ENCODE measurements at places on chromosomes 3 and 15.

DNA sequence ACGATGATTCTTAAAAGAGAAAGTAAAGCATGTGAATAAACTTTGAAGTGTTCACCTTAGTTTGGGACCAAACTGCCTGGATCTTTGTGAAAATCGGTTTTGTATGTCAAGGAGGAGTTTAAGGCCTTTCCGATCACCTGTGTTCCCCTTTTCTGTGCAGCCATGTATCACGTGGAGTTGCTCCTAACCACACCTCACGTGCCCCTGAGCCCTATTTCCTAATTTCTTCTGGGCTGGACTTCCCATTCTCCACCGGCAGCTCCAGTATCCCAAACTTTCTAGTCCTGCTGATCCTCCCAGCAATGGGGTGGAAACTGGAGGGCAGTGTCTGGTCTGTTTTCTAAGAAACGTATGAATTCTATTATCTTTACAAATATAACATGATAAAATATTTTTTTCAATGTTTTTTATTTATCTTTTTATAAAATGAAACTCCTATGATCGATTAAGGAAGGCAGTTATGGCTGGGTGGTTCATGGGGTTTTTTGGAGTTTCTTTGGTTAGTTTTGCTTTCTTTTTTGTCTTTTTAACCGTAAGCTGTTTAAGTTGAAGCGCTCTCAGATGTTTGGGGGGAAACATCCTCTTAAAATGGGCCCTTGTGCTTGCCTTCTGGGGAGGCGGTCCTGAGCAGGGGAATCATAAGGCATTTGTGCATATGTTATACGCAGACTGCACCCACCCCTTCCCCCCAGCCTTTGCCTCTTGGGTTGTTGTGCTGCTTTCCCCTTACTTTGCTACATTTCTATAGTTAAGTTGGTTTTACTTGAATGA lies 43.6 kb upstream of the WWTR1 start:
- no peak for DNase-seq

GRCh38 chr3:42526616-42527367 lies 24.3 kb downstream of the VIPR1 start:
- no peak for DNase-seq

GRCh38 chr15:51757450-51757849 lies 6.1 kb downstream of the TMOD2 start:
- DNase-seq, result no peak

DNA sequence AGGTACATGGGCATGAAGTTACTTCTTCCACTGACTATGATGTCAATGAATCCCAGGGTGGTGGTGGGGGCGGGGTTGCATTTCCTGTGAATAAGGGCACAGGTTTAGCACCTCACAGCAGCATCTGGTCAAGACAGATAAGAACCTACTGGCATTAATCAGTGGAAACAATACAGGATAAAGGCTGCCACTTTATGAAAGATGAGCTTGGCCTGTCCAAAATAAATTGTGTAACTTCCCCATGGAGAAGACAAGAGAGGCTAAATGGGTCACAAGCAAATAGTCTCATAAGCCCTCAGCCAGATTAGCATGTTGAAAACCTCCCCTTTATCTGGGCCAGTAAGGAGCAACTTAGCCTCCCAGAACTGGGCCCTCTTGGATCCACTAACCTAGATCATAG lies 27.4 kb upstream of the PLSCR2 start:
- no peak for DNase-seq

DNA sequence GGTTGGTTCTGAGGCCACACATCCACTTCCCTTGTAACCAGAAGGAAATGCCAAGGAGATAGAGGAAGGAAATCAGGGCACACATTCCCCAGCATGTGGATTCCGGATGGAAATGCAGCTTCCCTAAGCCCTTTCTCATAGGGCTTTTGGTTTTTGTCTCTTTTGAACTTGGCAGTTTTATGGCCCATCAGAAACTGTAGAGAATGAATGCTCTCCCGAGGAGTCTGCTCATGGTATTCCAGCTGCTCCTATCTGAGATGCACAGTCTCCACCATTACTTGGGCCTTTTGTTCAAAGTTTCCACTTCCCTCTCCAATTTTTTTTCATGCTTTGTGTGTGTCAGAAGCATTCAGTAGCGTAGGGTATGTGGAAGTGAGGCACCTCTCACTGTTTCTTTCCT lies 21.2 kb downstream of the XYLB start:
- no peak for DNase-seq

- DNase-seq, result no peak
Observed at GRCh38 chr15:45425135-45425534, 46.8 kb upstream of the GATM start.

DNA sequence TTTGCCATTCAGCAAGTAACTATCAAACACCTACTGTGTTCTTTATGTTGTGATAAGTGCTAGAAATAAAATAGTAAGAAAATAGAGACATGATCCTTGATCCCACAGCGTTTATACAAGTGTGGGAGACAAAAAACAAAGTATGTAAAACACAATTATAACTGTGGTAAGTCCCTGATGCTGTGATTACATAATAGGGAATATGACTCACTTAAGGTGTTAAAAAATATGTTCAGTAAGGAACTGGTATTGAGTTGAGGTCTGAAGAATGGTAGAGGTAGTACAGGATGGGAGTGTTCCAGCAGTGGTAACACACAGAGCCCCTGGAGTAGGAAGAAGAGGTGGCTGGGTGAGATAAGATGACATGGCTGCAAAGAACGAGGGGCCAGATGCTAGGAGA lies 132.1 kb upstream of the TMC3 start:
- no peak for DNase-seq

DNA sequence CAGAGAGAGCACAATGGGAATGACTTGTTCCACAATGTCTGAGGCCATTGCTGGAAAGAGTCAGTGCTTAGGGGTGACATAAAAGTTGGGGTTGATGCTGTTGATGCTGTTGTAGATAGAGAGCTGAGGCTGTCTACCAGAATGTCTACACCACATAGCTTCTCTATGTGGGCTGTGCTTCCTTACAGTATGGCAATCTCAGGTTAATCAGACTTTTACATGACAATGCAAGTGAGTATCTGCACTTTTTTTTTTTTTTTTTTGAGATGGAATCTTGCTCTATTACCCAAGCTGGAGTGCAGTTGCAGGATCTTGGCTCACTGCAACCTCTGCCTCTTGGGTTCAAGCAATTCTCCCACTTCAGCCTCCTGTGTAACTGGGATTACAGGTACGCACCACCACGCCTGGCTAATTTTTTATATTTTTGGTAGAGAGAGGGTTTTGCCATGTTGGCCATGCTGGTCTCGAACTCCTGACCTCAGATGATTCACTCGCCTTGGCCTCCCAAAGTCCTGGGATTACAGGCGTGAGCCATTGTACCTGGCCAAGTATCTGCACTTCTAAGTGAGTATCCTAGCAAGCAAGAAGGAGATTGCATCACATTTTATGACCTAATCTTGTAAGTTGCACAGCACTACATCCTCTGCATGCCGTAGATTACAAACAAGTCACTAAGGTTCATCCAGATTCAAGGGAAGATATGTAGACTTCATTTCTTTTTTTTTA lies 28.7 kb downstream of the DLEC1 start:
- DNase-seq, result no peak

- no peak for DNase-seq
Observed at GRCh38 chr3:10561946-10562560, 56.7 kb upstream of the ATP2B2 start.

GRCh38 chr3:10142707-10143560 lies 1.4 kb downstream of the VHL start:
- DNase-seq, result peak; percentile 15

- no peak for DNase-seq
Observed at GRCh38 chr3:111769110-111769991, 89.7 kb upstream of the PHLDB2 start.

- no peak for DNase-seq
Observed at GRCh38 chr3:174531262-174531982, 327.7 kb upstream of the NAALADL2 start.

GRCh38 chr15:82890338-82890994 lies 62.1 kb downstream of the HOMER2 start:
- no peak for DNase-seq

GRCh38 chr3:78426454-78426853 lies 1341.3 kb downstream of the ROBO1 start:
- DNase-seq, result no peak

GRCh38 chr3:184602372-184603150 lies 41.0 kb downstream of the EPHB3 start:
- peak; percentile 71 for DNase-seq

DNA sequence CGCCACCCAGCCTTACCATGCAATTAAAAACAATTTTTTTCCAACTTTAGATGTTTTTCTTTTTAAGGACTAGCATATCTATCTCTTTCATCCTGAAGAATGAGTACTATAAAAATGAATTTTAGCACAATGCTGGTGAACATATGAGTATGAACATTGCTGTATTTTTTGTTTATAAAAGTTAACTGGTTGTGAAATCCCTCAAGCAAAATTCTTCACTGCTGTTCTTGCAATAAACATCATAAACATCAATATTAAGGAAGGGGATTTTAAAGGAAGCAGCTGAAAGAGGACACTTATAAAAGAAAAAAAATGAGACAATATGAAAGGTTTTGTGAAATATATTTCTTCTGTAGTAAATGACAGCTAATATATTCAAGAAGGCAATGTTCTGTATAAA lies 3.0 kb downstream of the PLSCR4 start:
- no peak for DNase-seq

DNA sequence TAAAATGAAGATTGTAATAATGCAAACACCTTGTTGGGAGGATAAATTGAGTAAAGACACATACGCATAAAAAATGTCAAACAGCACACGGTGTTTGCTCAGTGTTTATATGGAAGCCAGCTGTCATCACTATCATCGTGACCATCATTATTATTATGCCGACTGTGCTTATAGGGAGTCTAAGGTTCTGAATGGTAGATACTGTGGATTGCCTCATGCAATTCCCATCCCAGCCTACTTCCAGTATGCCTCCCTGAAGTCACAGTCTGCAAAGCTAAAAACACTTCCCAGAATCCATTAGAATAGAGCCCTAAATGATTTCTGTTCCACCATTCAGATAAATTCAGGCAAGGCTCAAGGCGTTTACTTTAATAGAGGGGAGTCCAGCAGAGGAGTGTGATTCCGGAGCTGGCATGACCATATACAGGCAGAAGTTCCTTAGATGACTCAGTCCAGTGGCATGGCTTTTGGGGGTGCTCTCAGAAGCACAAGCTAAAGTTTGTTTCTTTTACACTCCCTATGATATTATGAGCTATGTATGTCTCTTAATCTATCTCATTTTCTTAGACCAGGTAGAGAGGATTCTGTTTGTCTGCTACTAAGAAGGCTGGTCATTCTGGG lies 148.7 kb downstream of the MEX3B start:
- DNase-seq, result no peak

- DNase-seq, result no peak
Observed at GRCh38 chr3:32592696-32593353, 22.2 kb upstream of the DYNC1LI1 start.

GRCh38 chr3:128143496-128143895 lies 9.8 kb upstream of the EEFSEC start:
- no peak for DNase-seq

DNA sequence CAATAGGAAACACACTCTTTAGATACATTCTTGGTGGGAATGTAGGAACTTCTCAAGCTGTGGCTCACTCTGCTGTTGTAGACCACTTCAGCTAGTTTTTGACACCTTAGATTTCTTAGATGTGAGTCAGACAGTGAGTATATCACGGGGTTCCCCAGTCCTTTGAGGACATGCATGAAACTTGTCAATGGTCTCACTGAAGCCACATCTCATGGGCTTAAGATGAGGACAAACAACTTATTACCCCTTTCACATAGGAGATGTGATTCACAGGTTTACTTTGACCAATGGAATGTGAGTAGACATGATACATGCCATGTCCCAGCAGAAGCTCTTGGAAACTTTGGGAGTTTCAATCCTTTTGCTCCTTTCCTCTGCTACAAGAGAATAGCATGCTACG lies 325.5 kb downstream of the CHST2 start:
- no peak for DNase-seq

- no peak for DNase-seq
Observed at GRCh38 chr3:2908693-2909351, 201.4 kb downstream of the IL5RA start.

- no peak for DNase-seq
Observed at GRCh38 chr15:66713843-66714508, 11.9 kb downstream of the SMAD6 start.

DNA sequence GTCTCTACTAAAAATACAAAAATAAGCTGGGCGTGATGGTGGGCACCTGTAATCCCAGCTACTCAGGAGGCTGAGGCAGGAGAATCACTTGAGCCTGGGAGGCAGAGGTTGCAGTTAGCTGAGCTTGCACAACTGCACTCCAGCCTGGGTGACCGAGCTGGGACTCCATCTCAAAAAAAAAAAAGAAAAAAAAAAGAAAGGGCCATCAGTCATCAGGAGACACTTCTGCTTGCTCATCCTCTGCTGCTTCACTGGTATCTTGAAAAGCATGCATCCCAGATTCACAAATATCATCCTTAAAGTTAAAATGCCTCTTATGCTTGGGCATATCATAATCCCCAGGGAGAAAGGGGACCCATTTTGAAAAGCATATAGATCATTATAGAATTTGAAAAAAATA lies 176.6 kb upstream of the NR2F2 start:
- no peak for DNase-seq

DNA sequence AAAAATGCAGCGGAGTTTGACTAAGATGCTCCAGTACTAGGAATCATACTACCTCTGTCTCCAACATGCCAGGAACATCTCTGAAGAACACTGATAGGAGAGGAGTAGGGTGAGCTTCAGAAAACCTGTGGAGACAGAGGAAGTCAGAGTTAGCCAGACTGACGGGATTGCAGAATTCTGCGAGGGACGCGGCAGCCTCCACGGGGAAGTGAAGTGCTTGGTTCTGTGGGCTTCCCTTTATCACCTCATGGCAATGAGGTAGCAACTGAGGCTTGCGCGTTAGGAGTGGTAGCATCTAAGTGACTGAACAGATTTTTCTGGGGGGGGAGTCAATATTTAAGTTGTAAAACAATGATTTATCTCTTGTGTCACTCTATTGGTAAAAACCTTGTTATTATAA lies 226.3 kb downstream of the MCTP2 start:
- no peak for DNase-seq

- DNase-seq, result no peak
Observed at GRCh38 chr3:151351219-151351618, 21.9 kb upstream of the P2RY13 start.

All from NCI-H526 treated with DMSO at 0.1 percent for 48 hours (cell line).